ENCODE measurements at places on chromosomes 2 and 18. TPM values are rescaled to one million over a fixed set of nuclear protein-coding genes. Genes with fewer than 3 reads are reported as not detected.

- H3K27ac ChIP-seq, result no peak overlapping the region
- no peak overlapping the region for H3K4me3 ChIP-seq
- no peaks in the 10 kb centered on the region for H3K27me3 ChIP-seq
- no peaks in the 10 kb centered on the region for H3K4me1 ChIP-seq
- H3K36me3 ChIP-seq, result no peaks in the 10 kb centered on the region
- no peak for DNase-seq
Measured at GRCh38 chr18:43596105-43596712, 318.9 kb upstream of the SYT4 start.

DNA sequence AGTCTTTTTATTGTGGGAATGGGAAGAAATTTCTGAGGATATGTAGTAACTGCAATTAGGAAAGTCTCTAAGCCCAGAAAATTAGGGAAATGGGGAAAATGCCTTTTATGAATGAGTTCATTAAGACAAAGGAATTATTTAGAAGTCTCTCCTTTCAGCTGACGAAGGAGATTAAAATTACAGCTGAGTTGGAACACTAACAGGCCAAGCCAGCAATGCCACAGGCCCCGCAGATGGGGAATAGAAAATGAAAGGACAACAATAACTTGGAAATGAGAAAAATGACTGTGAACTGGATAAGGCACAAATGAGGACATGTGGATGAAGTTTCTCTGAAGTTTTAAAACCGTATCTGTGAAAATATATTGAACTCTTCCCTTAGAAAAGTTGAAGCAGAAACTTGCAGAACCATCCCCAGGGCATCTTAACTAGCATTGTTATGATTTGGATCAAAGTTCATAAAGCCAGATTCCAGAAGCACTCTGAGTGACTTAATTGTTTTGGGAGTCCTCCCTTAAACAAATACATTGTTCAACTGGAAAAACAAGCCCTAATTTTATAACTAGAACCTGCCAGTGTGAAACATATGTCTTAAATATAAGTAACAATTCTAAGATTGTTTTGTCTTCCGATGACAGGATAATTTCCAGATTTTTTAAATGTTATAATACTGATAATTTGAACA lies 51.3 kb downstream of the C2orf76 start:
- H3K27ac ChIP-seq, result peak overlapping the region; percentile 53
- H3K4me1 ChIP-seq, result peaks cover 29% of the 10 kb centered on the region
- no peak overlapping the region for H3K4me3 ChIP-seq

DNA sequence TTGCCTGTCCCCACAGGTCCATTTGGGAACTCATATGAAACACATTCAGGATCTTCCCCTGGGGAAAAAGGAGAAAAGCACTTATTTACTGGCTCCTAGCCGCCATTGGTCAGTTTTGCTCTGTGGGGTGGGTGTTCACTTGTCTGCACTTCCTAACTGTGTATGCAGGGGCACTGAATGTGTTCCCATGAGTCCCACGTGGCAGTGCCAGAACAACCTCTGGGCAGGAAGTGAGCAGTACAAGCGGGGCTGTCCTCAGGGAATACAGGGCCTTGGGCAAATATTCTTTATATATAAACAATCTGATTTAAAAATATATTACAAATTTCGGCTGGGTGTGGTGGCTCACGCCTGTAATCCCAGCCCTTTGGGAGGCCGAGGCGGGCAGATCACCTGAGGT lies 21.8 kb upstream of the CTIF start:
- no peaks in the 10 kb centered on the region for H3K4me1 ChIP-seq
- no peak overlapping the region for H3K27ac ChIP-seq
- no peaks in the 10 kb centered on the region for H3K27me3 ChIP-seq
- H3K4me3 ChIP-seq, result no peak overlapping the region
- no peaks in the 10 kb centered on the region for H3K36me3 ChIP-seq

GRCh38 chr18:23057096-23057495 lies 78.2 kb upstream of the CABLES1 start:
- H3K36me3 ChIP-seq, result no peaks in the 10 kb centered on the region
- DNase-seq, result no peak
- H3K4me3 ChIP-seq, result no peak overlapping the region
- no peak overlapping the region for H3K27ac ChIP-seq
- no peaks in the 10 kb centered on the region for H3K4me1 ChIP-seq
- H3K27me3 ChIP-seq, result no peaks in the 10 kb centered on the region

GRCh38 chr2:145095641-145096435 lies 575.9 kb upstream of the ZEB2 start:
- no peak overlapping the region for H3K4me3 ChIP-seq
- H3K27ac ChIP-seq, result no peak overlapping the region
- H3K36me3 ChIP-seq, result no peaks in the 10 kb centered on the region
- H3K4me1 ChIP-seq, result no peaks in the 10 kb centered on the region
- DNase-seq, result no peak

DNA sequence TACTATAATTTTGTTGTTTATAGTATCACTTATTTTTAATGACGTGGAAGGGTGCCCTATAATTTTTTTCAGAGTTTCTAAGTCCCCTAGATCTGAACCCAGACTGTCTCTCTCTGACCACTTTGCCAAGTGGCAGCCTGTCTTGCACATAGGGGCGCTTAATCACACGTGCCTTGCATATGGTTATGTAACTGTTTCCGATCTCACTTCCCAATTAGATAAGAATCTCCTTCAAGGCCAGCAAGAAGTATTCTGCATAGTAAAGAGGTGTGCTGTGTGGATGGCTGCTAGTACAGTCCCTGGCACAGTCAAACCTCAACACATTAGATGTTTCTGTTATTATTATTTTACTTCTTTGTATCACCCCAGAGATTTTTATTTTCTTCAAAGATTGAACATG lies 197.8 kb upstream of the SIX2 start:
- H3K36me3 ChIP-seq, result no peaks in the 10 kb centered on the region
- DNase-seq, result no peak
- no peaks in the 10 kb centered on the region for H3K27me3 ChIP-seq
- H3K4me3 ChIP-seq, result no peak overlapping the region

- H3K4me1 ChIP-seq, result peaks cover 43% of the 10 kb centered on the region
- peak; percentile 51 for DNase-seq
- H3K27me3 ChIP-seq, result no peaks in the 10 kb centered on the region
- H3K27ac ChIP-seq, result peak overlapping the region; percentile 85
- no peaks in the 10 kb centered on the region for H3K36me3 ChIP-seq
- no peak overlapping the region for H3K4me3 ChIP-seq
Measured at GRCh38 chr2:28348149-28348567, 44.5 kb upstream of the FOSL2 start.

DNA sequence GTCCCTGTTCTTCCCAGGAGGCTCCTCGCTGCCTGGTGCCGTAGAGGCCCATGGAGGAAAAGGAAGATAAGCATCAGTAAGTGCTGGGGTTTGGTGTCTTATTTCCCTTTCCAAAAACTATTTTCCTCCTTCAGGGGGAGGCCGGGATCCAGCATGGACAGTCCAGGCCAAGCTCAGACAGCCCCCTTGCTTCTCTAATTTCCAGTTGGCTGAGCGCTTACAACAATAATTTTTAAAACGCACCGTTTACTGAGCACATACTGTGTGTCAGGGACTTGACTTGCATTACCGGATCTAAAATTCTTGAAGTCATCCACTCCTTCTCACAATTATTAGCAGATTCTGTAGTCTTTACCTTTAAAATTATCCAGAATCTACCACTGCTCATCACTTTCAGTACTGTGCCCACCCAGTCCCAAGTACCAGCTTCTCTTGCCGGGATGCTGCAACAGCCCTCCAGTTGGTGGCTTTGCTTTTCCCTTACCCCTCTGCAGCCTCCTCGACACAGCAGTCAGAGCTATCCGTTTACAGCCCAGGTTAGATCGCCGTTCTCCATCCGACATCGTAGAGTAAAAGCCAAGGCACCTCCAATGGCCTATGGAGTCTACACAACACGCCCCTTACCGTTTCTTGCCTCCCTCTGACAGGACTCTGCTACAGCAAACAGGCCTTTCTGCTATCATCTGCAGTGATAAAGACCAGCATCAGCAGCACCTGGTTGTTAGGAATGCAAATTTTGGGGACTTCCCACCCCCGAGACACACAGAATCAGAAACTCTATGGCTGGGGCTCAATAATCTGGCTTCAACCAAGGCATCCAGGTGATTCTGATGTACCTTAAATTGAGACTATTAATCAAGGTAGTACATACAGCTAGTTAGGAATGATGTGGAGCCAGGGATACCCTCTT lies 75.2 kb upstream of the TSPYL6 start:
- H3K27me3 ChIP-seq, result no peaks in the 10 kb centered on the region
- H3K4me3 ChIP-seq, result peak overlapping the region; percentile 78
- H3K27ac ChIP-seq, result peak overlapping the region; percentile 83
- H3K36me3 ChIP-seq, result no peaks in the 10 kb centered on the region
- no peak for DNase-seq
- peaks cover 12% of the 10 kb centered on the region for H3K4me1 ChIP-seq

DNA sequence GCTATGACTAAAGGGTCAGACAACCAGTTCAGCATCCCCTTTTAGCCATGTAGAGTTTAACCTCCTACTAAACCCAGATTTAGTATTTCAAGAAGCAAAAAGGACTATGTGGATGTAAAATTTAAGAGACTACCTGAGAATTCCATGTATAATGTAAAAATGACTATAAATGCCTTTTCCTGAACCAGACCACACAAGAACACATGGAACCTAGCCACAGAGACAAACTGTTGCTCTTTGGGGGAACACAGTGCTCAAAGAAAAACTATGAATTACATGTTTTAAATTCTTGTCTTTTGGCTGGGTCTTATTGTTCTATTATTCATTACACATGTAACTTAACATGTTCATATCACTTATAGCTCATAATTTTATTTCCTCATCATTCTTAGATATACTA lies 192.8 kb downstream of the DNER start:
- H3K4me3 ChIP-seq, result no peak overlapping the region
- no peak for DNase-seq
- H3K36me3 ChIP-seq, result no peaks in the 10 kb centered on the region
- H3K27ac ChIP-seq, result no peak overlapping the region
- H3K27me3 ChIP-seq, result no peaks in the 10 kb centered on the region
- no peaks in the 10 kb centered on the region for H3K4me1 ChIP-seq

- no peaks in the 10 kb centered on the region for H3K36me3 ChIP-seq
- no peak overlapping the region for H3K27ac ChIP-seq
- H3K4me1 ChIP-seq, result peaks cover 3% of the 10 kb centered on the region
- H3K4me3 ChIP-seq, result no peak overlapping the region
- no peaks in the 10 kb centered on the region for H3K27me3 ChIP-seq
- no peak for DNase-seq
Measured at GRCh38 chr2:47264143-47264542, 109.0 kb upstream of the STPG4 start.

DNA sequence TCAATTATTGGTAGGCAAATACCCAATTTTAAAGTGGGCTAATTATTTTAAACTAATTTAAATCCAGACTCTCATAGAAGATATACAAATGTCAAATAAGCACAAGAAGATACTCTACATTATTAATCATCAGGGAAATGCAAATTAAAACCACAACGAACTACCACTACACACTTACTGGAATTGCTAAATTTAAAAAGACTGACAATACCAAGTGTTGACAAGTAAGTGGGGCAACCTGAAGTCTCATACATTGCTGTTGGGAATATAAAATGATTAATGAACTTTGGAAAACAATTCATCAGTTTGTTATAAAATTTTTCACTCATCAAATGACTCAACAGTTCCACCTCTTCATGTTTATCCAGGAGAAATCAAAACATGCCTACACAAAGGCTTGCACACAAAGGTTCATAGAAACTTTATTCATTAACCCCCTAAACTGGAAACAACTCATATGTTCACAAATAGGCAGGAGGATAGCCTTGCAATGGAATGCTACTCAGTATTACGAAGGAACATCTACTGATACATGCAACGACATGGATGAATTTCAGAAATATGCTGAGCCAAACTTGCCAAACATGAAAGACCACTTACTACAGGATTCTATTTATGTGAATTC lies 120.8 kb downstream of the MCFD2 start:
- H3K4me3 ChIP-seq, result no peak overlapping the region
- H3K36me3 ChIP-seq, result no peaks in the 10 kb centered on the region
- no peak for DNase-seq
- H3K4me1 ChIP-seq, result no peaks in the 10 kb centered on the region
- H3K27ac ChIP-seq, result no peak overlapping the region
- H3K27me3 ChIP-seq, result no peaks in the 10 kb centered on the region

DNA sequence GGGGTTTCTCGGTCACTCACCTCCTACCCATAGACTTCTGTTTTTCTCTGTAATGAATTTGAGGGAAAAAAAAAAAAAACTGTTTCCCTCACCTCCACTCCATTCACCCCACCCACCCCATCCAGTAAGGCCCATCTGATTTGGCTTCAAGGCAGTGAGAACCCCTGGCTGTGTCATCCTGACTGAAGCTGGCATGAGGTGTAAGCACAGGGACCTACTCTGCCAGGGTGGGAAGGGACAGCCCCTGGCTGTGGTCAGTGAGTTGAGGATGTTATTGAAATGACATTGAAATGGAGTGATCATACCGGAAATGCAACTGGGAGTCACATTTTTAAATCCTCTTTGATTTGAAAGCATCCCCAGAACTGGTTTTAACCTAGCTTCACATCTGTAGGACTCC lies 19.1 kb upstream of the BCL2L11 start:
- no peak for DNase-seq
- H3K36me3 ChIP-seq, result no peaks in the 10 kb centered on the region
- H3K4me3 ChIP-seq, result no peak overlapping the region
- H3K27ac ChIP-seq, result no peak overlapping the region
- no peaks in the 10 kb centered on the region for H3K4me1 ChIP-seq

GRCh38 chr2:100835006-100835659 lies 15.2 kb downstream of the NPAS2 start:
- no peak overlapping the region for H3K27ac ChIP-seq
- no peaks in the 10 kb centered on the region for H3K36me3 ChIP-seq
- peaks cover 19% of the 10 kb centered on the region for H3K4me1 ChIP-seq
- H3K27me3 ChIP-seq, result no peaks in the 10 kb centered on the region

CYP1B1 gene
- total RNA-seq, result 53.1 TPM

CGREF1 gene
- total RNA-seq, result 7.4 TPM

ABCA12 gene
- not detected for total RNA-seq

RUFY4 gene
- not detected for total RNA-seq

CHST10 gene
- total RNA-seq, result 5.9 TPM

SEMA4C gene
- 9.5 TPM for total RNA-seq

NTSR2 gene
- total RNA-seq, result 0.36 TPM

SF3B6 gene
- 59.9 TPM for total RNA-seq

CHRND gene
- total RNA-seq, result 58.8 TPM

SCLY gene
- 4.8 TPM for total RNA-seq
